Stimulated activated CD8-positive, alpha-beta memory T cell treated with anti-CD3 and anti-CD28 coated beads, Interleukin-15, amount 100 ng/mL, for 4 hours (primary cell): ENCODE measurements at places on chromosomes 6 and 20.

GRCh38 chr20:43446361-43446879, 11.3 kb upstream of the SRSF6 start:
- no peak for DNase-seq

- no peak for DNase-seq
These were observed 77.1 kb downstream of the FARS2 start for GRCh38 chr6:5338177-5338960.

- no peak for DNase-seq
These were observed 317.5 kb upstream of the HSF2 start for GRCh38 chr6:122081921-122082320.

GRCh38 chr6:76742919-76743318, 670.5 kb upstream of the IMPG1 start:
- DNase-seq: no peak

DNA sequence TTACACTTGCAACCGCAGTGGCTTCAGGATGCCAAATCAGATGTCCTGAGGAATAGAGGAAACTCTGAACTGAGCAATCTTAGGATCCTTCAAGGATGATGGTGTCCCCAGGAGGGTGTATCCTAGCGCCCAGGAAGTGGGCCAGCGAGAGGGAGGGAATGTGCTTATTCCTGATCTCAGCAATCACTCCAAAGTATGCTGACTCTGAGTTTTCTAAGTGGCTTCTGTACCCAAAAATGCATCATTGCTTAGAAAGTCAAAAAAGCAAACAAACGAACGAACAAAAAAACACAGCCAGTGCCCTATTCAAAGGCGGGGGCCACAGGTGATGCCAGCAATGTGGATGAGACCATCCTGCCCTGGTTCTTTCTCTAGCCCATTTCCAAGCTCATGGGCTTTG, 230.6 kb downstream of the NRN1 start:
- no peak for DNase-seq

- no peak for DNase-seq
These were observed 21.8 kb upstream of the ISM1 start for GRCh38 chr20:13199279-13199678.

GRCh38 chr20:48736636-48737035, 91.2 kb downstream of the PREX1 start:
- no peak for DNase-seq

- DNase-seq: no peak
These were observed 83.3 kb upstream of the NHSL1 start for GRCh38 chr6:138582573-138582972.

GRCh38 chr6:142235272-142235671, 66.5 kb upstream of the ADGRG6 start:
- no peak for DNase-seq

DNA sequence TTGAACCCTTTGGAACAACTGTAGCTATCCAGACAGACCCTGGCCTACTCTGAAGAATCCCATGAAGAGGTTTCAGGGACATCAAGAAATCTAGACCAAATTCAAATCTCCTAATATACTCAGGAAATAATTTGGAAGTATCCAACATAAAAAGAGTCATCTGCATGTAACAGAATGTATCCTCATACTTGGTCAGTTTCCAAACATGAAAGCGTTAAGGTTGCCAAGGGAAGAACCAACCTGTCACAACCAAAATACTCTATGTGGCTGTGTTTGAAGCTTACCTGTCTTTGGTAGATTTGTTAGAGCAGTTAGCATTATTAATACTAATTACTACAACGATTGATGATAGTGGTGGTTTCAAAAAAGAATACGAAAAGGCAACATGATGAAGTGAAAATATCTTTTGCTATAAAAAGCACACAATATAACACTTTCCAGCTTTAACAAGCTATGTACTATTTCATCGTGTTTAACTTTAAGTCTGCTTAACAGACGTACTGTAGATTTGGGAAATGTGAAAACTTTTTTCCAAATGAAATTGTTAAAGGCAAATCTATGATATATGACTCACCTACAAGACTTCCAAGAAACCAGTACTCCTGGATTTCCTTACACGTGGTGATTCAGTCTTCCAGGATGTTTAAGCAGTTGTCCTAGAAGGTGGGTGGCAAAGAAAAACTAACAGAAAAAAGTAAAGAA, 46.6 kb upstream of the ENPP1 start:
- DNase-seq: no peak

DNA sequence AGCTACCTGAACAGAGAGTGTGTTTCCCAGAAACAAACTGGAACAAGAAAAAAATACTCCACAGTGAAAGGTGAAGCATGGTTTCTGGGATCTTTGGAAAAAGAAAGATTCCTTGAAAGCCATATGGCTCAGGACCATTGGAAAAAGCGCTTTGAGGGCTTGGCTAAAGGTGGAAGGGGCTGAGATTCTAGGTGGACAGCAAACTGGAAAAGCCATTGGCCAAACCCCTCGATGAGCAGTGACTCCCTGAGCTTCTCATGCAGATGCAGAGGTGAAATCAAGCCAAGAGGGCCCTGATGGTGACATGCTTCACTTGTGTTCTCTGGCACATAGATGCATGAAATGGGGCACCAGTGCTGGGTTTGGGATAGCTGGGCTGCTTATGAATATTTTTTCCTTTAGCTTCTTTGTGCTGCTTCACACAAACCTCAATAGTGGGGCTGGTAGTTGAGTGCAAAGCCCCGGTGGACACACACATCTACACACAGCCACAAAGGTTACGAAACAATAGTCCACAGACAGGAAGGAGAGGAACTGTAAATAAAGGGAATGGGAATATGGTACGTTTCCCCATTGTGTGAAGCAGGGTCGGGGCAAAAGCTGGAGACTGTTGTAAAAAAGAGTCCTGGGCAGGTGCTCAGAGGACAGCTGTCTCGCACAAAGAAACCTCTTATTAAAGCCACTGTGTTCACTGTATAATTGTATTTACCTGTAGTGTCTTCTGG, 117.8 kb downstream of the FOXA2 start:
- no peak for DNase-seq

DNA sequence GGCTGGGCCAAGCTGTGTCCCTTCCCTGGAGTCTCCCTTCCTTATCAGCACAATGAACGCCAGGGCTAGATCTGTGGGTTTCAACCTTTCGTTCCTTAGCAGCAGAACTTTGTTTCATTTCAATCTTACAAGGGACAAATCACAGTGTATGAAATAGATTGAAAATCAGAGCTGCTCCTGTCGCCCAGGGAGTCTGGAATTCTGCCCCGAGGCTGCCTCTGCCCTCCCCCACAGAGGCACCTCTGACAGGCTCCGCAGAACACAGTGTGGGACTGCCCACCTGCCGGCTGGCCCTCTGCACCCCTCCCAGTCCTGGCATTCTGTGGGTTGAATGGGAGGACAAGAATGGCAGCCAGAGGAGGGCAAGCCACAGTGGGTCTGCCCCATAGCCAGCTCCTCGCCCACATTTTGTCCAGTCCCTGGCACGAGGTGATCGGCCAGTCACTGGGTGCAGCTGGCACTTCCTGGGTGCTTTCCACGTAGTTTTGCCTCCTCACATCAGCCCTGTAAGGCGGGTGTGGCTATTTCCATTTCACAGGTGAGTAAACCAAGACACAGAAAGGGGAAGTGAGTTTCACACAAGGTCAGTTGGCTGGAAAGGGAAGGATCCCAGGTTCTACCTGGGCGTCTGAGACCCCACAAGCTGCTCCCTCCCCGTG, 26.1 kb downstream of the MANBAL start:
- DNase-seq: no peak

GRCh38 chr20:49170714-49171113, 17.4 kb downstream of the STAU1 start:
- DNase-seq: no peak

DNA sequence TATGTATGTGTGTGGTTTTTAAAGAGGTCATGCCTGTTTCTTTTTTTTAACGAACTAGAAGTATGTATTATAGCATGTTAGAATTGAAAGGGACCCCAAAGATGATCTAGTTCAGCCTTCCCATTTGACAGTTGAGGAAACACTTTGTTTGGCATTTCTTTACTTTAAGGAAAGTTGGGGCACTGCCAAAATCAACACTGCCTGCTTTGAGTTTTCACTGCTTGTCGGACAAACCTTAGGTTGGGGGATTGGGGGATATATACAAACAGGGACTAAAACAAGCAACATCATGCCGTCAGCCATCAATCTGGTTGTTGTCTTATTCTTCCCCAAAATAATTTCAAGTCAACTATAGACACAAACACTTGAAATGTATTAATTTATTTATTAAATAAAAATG, 14.1 kb upstream of the CALHM6 start:
- no peak for DNase-seq

GRCh38 chr6:157097255-157097955, 225.9 kb downstream of the TMEM242 start:
- no peak for DNase-seq

DNA sequence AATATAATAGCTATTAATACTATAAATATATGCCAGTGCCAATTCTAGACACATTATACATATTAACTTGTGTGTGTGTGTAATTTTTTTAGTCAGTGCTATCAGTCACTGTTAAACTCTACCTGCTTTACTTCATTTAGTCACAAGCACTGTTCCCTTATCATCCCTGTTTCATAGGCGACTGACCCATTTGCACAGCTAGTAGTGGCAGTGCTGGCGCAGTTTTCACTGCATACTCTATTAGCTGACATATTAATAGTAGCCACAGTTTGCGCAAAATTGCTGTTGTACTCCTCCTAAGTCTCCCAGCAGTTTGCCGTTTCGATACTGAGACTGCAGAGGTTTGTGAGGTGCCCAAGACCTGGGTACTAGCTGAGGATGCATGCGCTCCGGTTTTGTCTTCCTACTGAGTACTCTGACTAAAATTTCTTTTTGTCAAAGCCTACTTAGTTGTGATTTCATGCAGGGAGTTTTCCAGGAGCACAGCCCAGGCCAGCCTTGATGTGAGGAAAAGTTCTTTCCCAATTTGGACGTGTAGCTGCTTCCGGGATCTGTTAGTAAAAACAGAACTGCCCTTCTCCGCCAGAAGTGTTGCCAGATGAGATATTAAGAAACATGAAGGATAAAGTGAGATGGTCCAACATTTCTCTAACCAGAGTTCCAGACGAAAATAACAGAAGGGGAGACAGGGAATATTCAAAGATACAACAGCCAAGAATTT, 5.6 kb downstream of the BAG2 start:
- no peak for DNase-seq

DNA sequence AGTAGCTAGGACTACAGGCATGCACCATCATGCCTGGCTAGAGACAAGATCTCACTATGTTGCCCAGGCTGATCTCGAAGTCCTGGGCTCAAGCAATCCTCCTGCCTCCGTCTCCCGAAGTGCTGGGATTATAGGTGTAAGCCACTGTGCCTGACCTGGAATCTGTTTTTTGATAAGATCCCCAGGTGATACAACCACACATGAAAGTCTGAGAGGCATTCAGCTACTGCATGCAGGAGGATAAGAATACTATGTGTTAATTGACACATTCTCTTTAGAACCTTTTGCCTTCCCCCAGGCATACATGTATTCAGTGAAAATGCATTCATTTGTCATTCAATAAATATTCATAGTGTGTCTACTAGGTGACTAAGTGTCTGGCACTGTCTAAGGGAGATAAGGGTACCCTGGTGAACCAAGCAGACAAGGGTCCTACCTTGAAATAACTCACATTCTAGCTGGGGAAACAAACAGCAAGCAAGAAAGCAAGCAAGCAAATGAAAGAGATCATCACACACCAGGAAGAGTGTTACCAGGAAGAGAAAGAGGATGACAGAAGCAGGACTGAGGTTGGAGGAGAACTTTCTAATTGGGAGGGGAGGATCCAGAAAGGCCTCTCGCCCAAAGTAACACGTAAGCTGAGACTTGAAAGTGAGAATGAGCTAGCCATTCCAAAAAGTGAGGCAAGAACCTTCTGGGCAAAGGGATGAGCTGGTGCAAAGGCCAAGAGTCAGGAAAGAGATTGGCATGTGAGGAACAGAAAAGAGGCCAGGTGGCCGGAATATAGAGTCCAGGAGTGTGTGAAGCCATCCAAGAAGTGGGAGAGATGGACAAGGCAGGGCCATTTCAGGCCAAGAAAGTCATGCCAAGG, 6.5 kb downstream of the GFOD1 start:
- no peak for DNase-seq

DNA sequence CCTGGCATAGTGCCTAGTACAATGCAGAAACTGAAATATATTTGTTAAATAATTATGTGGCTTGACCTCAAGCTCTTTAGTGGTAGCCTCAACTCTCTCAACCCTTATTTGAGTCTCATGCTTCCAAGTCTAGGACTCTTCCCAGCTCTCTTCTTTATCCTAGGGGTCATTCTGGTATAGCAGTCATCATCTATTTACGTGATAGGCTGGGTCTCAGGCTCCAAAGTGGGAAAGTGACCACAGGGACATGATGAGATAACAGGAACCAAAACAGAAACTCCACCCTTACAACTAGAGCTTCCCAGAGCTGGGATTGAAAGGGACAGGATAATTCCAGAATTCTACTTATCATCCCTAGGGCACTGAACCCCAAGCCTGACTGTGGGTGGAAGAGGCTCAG, 17.7 kb upstream of the MAP3K7 start:
- no peak for DNase-seq

DNA sequence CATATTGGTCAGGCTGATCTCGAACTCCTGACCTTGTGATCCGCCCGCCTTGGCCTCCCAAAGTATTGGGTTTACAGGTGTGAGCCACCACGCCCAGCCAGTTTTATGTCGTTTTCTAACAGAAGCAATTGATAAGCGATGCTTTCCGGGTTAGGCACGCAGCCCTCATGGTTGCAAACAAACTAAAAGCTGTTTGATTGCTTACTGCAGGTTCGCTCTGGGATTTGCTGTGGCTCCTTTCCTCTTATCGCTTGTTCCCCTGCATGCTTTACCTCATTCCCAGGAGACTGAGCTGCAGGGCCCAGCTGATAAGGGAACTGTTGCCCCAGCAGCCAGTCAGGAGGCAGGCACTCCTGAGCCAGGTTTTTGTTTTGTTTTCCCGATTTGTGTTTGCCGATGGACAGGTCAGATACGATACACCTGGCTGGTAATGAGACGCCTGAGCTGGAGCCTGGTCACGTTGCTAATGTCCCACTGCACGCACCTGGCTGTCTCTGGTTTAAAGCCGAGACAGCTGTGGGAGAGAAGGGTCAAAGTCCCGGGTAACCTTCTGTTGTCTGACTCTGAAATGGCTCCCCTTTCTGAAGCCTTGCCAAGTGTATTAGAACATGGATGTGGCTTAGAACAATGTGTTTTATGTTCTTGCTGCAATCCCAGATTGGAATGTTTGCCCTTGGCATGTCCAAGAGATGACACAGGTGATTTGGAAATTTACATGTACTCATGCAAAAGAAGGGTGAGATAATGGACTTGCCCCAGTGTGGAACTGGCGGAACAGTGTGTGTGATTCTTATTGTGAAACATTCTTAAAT, 19.9 kb downstream of the DSP start:
- no peak for DNase-seq

GRCh38 chr6:143949535-143949934, 58.5 kb downstream of the PLAGL1 start:
- DNase-seq: no peak

- no peak for DNase-seq
These were observed 38.3 kb upstream of the TFAP2B start for GRCh38 chr6:50780382-50780781.

GRCh38 chr6:121436274-121436857, 920 bp downstream of the GJA1 start:
- no peak for DNase-seq

GRCh38 chr6:2378046-2378657, 132.7 kb upstream of the GMDS start:
- no peak for DNase-seq
